ENCODE measurements at places on chromosomes 2 and 18.

GRCh38 chr18:56541793-56542192 is 96.6 kb downstream of the TXNL1 start:
- no peak for DNase-seq

GRCh38 chr2:139469985-139470384 is 689.8 kb upstream of the NXPH2 start:
- no peak for DNase-seq

- no peak for DNase-seq
Measured at GRCh38 chr18:58892488-58892887, 27.8 kb downstream of the ZNF532 start.

DNA sequence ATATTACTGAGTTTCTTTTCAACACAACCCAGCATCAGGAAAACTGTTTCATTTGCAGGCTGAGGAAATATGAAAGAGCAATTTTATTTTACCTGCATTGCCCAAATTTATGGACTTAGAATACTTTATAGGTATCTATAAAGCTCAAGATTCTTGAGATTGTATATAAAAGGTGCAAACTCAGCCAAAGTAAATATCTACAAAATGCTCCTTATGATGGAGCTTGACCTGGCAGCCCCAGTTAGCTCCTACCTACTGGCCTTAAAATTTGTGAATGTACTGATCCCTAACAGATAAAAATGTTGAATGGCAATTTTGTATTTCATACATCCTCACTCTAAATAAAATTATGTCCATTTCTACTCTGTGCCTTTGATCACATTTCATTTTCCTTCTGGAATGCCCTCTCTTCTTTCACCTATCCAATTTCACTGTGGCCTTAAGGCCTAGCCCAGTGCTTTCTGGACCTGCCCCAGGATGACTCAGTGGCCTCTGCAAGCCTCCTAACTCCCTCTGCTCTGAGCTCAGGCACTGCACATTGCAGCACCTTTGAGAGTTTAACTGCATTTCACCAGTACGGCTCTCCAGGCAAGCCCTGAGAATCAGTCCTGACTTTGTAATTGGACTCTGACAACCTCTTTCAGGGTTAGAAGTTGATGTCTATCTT is 125.9 kb downstream of the ANTXR1 start:
- no peak for DNase-seq

DNA sequence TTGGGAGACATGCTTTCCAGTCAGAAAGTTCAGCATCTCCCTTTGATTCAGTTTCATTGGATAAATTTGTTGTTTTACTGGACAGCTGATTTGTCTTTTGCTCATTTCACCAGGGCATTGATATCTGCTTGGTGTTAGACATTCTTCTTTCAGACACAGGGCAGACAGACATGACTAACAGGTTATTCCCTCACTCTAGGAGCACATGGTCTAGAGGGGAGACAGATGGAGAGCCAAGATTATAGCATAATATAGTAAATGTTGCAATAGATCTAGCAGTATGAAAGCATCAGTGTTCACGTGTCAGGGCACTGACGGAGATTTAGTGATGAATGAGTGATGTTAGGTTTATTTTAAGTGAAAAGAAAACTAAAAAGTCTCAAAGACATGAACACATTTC is 187.0 kb upstream of the CYRIA start:
- no peak for DNase-seq

- DNase-seq = no peak
Measured at GRCh38 chr2:21599417-21599816, 475.6 kb downstream of the TDRD15 start.

- DNase-seq = no peak
Measured at GRCh38 chr2:174996622-174997021, 8.6 kb downstream of the CHN1 start.

GRCh38 chr2:164606557-164606956 is 14.7 kb downstream of the GRB14 start:
- no peak for DNase-seq

GRCh38 chr18:76953156-76953555 is 130.8 kb downstream of the ZNF236 start:
- DNase-seq = no peak

- DNase-seq = no peak
Measured at GRCh38 chr2:37652199-37652640, 19.2 kb downstream of the CDC42EP3 start.

DNA sequence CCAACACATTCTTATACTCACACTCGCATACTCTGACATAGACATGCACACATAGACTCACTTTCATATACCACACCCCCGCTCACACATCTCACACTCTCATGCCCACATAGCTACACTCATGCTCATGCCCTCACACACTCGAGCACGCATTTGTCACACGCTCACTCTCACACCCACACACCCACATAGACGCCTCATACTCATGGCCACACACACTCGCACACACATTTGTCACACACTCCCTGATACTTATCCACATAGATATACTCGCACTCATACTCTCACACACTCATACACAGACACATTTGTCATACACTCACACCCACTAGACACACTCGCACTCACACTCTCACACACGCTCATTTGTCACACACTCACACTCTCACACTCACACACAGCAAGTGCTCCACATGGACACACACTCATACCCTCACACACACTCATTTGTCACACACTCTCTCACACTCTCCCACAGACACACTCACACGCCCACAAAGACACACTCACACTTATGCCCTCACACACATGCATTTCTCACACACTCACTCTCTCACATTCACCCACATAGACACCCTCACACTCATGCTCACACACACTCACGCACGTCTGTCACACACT is 50.9 kb downstream of the TNP1 start:
- DNase-seq = no peak

- no peak for DNase-seq
Measured at GRCh38 chr18:74604361-74604760, 6.7 kb downstream of the ZNF407 start.

DNA sequence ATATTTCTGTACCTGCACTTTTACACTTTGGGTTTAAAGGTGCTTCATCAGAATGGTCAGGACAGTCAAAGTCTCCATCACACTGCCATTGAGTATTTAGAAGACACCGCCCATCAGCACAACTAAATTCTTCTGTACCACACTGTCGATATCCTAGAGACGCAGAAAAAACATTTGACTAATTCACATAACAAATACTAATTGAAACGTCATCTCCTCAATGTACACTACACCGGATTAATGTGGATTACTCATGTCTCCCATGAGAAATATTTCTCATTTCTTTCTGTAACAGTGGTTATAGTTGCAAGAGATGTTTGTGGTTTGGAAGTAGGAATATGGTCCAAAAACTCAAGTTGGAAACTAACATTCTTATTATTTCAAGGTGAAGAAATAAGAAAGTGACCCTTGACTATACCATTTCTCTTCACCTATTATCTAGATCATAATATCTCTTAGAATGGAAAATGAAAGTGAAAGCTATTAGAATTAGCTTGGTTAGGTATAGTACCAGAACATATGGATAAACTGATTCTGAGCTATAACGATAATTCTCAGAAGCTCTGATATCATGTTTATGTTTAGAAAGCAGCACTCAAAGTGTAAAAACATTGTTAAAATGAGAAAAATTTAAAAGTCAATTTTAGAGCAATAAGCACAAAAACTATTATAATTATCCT is 1627.7 kb downstream of the LRP1B start:
- no peak for DNase-seq

DNA sequence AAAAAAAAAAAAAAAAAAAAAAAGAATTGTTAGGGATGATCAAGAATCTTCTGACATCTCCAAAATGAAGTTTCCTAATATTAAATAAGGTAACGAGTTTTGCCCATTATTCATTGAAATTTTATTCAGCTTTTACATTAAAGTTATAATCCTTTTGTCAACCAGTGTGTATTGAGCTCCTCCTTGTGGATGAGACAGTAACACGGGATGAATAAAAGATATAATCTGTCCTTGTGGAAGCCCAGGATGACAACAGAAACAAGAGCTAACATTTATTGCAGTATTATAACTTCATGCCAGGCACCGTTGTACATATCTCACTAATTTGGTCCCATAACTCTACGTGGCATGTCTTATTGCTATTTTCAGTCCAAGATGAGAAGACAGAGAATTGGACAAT is 33.4 kb upstream of the SERPINB7 start:
- DNase-seq = no peak

DNA sequence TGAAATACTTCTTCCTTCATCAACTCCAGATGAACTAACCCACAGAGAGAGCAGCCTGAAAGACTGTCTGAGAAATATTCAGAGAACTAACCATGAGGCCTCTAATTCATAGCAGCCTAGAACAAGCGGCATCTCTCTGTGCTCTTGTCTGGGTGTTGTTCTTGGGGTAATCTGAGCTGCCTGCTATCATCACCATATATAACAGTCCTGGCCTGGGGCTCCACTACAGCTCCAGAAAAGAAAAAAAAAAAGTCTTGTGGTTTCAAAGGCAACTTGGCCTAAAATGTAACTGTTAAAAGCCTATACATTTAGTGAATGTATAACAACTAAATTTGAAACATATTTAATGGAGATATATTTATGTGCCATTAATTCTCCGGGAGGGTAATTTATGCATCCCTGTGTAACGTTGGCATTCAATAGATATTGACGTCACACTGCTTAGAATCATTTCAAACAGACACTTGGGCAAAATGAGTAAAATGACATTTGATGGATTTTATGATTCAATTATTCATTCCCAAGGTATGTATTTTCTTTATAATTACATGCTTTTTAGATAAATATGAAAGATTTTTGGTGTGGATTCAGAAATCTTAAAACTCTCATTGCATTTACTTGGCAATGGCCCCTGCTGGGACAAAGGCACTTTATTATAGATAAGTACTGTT is 294.3 kb downstream of the HRH4 start:
- DNase-seq = no peak

GRCh38 chr2:96121414-96121813 is 5.0 kb upstream of the ADRA2B start:
- DNase-seq = no peak

- no peak for DNase-seq
Measured at GRCh38 chr2:223797811-223798721, 39.3 kb downstream of the AP1S3 start.

- no peak for DNase-seq
Measured at GRCh38 chr2:71833855-71834560, 313.7 kb downstream of the CYP26B1 start.
